ENCODE measurements at places on chromosomes 3 and 15.

- no peak for DNase-seq
Observed at GRCh38 chr3:32194653-32195052, 43.8 kb upstream of the CMTM8 start.

DNA sequence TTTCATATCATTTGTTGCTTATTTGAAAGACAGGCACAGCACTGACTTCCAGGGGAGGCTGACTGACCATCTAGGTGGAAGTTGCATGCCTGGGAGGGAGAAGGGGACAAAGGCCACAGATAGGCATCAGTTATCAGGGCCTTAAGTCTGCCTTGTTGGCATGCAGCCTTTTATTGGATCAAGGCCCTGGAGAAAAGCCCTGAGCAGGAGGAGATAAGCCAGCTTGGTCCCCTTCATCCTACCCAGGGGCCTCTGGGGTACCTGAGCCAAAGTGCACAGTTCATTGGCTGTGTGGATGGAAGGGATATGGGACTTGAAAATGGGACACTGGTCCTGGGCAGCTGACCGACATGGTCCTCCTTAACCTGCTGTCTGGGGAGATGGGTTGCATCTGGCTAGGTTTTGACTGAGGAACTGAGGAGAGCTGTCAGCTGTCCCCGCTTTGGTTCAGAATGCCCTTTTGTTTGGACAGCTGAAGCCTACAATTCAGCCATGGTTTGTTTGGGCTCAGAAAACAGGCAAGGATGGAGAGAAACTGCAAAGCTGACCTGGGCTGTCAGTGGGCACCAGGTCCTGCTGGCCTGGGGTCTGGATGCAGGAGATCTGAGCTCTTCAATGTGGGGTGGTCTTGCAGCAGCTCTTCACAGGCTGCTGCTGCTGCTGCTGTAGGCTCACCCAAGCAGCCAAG lies 60.0 kb downstream of the FLNB start:
- DNase-seq: no peak

DNA sequence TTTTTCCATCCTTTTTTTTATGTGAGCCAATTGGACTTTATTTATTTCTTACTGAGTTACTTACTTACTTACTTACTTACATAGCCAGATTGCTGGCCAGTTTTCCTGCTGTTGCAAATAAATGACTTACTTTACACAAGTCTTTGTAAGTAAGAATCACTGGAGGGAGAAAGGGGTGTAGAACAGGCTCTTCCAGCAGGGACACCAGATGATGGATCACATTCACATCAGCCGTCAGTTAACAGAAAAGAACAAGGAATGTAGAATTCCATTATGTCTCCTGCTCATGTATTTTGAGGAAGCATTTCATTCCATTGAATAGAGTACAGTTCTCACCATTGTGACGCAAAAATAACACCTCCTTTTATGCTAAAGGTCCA lies 188.6 kb downstream of the FNDC3B start:
- no peak for DNase-seq

DNA sequence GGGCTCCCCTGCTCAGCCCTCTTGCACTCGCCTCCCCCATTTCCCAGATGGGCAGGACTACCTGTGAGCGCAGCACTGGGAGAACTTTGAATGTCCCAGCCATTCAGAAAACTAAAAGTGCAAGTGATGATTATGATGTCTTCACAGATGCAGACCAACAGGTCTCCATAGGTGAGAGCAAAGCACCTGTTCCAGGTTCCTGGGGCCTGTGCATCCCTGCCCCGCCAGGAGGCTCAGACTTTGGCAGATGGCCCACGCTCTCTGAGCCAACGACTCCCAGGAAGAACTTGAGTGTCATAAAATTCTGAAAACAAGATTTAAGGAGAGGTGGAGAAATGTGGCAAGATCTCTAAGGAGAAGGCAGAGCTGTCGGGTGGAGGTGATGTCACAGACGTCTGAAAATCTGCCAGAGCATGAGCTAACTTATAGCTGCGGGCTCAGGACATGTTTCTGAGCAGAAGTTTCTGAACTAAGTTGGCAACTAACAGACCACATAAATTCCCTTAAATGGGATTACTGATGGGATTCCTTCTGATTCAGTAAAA lies 110.8 kb upstream of the IGF1R start:
- no peak for DNase-seq

DNA sequence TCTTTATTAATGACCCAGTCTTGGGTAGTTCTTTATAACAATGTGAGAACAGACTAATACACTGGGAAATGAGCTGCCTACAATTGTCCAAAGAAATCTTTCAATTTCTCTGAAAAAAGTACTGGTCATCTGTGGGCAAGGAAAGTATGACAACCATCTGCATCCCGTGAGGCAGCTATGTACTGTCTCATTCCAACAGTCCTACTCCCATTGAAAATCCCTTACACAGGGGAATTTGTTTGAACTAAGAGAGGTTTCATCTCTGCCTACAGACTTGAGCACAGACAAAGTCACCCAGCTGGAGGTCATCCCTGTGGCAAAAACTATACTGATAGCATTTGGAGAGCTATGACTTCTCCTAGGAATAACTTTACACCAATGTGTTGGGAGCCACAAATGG lies 27.1 kb downstream of the SHC4 start:
- DNase-seq: no peak

DNA sequence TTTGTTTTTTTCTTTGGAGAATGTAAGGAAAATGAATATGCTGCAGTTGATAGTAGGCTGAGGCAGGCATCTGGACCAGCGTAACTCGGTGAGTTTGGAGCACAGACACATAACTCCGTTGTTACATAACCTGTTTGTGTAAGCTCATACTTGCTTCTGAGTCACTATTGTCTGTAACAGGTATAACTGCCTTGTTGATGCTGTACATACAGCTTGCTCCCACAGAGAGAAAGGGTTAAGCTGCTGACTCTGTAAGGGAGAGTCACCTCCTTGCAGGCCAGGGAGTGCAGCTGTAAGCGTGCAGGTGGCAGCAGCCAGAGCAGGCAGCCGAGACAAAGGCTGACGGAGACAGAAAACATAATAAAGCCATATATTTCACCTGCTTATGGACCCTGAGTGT lies 20.4 kb downstream of the RETNLB start:
- DNase-seq: no peak
